ENCODE measurements at places on chromosomes 7 and 10.

DNA sequence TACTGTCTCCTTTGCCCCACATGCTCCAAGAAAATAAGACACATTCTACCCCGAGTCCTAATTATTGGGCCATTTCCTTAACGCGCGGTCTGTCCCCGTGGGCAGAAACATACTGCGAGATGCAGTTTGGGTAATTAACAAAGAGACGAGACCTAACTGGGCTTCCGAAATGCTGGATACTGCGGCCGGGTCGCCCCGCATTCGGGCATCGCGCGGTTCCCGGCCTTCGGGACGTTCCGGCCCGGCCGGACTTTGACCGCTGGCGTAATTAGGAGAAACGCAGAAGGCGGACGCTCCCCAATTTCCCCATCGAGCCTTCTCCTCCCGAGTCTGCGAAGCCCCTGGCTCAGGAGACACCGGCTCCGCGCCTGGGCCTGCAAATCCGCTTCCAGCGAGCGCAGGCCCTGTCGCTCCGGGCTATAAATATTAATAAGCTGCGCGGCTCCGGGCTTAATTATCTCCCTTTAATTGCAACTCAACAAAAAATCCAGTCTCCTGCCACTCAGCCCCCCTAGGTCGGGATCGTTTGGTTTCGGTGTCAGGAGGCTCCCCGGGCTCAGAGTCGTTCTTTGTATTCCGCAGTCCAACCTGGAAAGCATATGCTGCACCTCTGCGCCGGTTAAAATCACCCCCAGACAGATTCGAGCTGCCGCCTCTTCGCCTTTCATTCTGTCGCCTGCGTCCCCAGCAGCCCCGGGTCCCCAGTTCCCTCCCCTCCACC is 131.5 kb downstream of the SPAG6 start:
- DNase-seq, result no peak

GRCh38 chr10:55793024-55793423 is 568.0 kb downstream of the ZWINT start:
- no peak for DNase-seq

GRCh38 chr7:82506702-82507101 is 63.1 kb upstream of the CACNA2D1 start:
- DNase-seq, result no peak

GRCh38 chr7:128020159-128020558 is 11.1 kb downstream of the LRRC4 start:
- DNase-seq, result no peak

DNA sequence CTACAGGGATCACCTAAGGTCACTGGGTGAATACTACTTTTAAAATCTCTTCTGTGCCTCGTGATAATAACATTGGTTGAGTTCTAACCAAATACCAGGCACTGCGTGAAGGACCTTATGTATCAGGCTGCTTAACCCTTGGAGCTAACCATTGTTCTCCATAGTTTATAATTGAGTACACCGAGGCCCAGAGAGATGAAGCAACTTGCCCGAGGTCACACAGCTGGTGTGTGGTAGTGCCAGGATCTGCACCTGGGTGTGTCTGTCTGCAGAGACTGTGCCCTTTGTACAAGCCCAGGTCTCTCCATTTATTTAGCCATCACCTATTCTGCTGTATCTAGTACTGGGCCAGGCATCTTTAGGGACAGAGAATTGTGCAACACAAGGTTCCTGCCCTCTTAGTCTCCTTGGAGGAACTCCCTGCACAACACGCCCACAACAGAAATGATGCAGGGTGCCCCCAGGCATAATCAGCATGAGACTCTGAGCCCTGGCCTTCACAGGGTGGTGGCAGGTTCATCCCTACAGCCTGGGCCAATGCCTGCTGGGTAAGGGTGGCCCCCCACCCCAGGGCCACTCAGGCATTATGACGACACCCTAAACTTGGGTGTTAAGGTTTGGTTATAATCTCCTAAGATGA is 31.5 kb downstream of the UNC5B start:
- DNase-seq, result no peak

GRCh38 chr7:13860734-13861133 is 128.7 kb downstream of the ETV1 start:
- DNase-seq, result no peak

- DNase-seq, result no peak
Measured at GRCh38 chr10:77334501-77334900, 303.1 kb downstream of the KCNMA1 start.

GRCh38 chr7:100803398-100804161 is 23.7 kb downstream of the EPHB4 start:
- DNase-seq, result no peak

DNA sequence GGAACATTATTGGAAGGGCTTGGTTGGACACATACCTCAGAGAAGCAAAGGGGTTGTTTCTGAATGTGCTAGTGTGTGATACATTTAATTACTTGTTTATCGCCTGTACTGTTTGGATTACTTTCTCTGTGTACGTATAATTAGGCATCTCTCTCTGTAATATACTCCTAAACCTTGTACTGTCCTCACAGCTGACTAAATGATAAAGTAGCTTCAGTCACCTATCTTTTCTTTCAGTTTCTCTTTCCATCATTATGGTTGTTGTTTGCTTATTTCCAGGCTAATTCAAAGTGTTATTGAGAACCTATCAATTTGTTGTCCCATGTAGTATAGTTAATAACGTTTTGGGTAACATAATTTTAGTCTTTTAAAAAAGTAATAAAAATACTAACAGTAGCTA is 34.0 kb downstream of the MXI1 start:
- no peak for DNase-seq

- no peak for DNase-seq
Measured at GRCh38 chr7:117219485-117219884, 103.4 kb downstream of the WNT2 start.

GRCh38 chr10:23015021-23015707 is 80.2 kb upstream of the MSRB2 start:
- no peak for DNase-seq

DNA sequence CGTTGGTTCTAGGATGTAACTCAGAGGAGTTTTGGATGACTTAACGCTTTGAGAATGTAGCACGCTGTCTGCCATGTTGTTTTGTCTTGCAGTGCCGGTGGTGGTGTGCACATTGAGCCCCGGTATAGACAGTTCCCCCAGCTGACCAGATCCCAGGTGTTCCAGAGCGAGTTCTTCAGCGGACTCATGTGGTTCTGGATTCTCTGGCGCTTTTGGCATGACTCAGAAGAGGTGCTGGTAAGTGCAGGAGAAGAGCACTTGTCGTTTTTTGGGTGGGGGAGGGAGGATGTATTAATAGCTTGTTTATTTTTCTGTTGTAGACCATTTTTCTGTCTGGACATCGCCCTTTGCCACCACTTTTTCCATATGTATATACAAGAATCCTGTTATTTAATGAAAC is 6.3 kb downstream of the NDUFB2 start:
- no peak for DNase-seq

- DNase-seq, result no peak
Measured at GRCh38 chr10:101607124-101607523, 19.0 kb downstream of the DPCD start.

- DNase-seq, result no peak
Measured at GRCh38 chr10:26095781-26096180, 120.8 kb upstream of the GAD2 start.

DNA sequence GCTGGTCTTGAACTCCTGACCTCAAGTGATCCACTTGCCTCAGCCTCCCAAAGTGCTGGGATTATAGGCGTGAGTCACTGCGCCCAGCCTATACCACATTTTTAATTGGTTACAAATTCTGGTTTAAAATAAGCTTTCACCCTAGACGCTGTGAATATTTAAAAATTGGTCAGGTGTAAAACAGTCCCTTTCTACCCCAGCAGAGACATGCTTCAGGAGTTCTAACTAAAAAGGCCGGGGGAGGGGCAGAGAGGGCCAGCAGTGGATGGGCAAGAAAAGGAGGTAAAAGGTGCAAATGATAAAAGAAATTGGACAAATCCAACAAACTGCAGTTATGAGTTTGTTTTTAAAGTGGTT is 70.0 kb downstream of the WAPL start:
- no peak for DNase-seq

- no peak for DNase-seq
Measured at GRCh38 chr10:60605476-60605875, 172.8 kb upstream of the CDK1 start.

DNA sequence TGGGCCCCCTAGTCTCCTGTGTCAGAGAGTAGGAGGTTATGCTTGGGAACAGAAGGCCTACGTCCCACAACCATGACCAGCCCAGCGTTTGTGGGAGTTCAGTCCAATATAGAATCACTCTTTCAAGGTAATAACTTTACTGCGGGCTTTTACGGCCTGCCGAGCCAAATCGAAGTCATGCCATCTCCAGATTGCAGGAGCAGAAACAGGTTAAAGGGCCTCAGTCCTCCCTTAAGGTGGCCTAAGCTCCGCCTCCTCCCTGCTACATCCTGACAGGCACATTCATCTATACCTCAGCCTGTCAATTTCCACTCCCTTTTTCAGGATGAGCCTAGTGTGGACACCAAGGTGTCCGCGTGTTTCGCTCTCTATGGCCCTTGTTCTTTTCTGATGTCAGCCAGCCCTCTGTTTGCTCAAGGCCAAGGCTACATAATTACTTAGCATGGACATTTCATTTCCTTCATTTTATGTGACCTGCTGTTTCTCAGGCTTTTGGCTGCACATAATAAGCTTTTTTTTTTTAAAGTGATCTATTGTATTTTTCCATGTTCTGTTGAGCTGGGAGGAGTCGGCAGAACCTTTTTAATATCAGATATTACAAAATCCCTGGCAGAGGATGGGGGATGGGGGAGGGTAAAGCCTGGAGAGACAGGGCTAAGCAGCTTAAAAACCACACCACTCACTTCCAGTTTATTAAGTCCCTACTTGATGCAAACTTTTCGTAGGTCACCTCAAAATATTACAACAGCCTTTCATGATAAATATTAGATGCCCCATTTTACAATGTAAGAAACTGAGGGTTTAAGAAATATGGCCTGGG is 84.6 kb downstream of the CACNB2 start:
- no peak for DNase-seq

DNA sequence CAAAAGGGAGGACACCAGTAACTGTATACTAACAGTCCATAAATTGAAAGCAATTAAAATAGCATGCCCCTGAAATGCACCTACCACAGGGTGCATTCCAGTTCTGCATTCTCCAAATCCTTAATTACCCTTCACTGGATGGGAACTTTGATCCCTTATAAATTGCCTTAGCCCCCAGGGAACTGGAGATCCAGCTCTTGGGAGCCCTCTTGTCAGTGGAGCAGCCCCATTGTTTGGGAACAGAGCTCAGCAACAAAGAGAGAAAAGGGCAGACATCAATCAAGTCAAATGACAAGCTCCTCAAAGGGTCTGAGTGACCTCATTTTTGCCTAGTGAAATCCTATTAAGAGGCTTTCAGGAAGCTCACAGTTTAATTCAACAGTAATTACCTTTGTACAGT is 472.6 kb downstream of the XPNPEP1 start:
- DNase-seq, result no peak

GRCh38 chr7:55309040-55309991 is 55.8 kb upstream of the LANCL2 start:
- DNase-seq, result no peak

DNA sequence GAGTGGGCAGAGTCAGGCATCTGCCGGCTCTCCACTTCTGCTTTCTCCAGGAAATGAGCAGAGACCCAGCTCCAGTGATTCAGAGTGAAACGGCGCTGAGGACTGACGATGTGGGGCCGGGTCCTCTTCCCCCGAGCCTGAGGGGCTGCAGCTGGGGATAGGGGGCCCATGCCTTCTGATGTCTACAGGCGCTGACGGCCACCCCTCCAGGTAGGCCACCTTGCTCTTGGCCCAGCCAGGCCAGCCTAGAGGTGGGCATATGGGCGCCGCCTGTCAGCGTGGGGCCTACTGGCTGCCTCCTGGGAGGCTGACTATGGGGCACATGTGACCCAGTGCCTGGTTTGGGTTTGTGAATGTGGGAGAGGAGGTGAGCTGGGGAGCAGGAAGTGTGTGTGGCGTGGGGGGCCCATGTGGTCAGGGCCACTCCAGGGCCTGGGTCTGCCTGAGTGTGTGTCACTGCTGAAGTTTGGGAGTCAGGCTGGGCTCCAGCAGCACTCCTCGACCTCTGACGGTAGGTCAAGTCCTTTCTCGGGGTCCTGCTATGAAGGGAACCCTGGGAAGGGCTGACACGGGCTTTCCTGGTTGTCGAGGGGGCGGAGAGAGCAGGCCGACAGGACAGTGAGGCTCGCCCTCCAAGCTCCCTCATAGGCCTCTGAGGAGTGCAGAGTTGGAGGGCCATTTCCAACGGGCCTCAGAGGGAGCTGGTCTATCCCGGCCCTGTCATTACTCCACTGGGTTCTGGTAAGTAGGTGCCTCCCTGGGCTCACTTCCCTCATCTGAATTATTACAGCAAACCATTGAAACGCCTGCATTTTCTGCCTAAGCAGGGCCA is at the start of gene WDFY4:
WDFY4 (plus strand) TSS at position 82 of the 832 bp plus-strand sequence. CDS start 24,860 bp downstream, outside the sequence.
- DNase-seq, result no peak

GRCh38 chr7:12630513-12630819 is 57.0 kb upstream of the ARL4A start:
- no peak for DNase-seq

DNA sequence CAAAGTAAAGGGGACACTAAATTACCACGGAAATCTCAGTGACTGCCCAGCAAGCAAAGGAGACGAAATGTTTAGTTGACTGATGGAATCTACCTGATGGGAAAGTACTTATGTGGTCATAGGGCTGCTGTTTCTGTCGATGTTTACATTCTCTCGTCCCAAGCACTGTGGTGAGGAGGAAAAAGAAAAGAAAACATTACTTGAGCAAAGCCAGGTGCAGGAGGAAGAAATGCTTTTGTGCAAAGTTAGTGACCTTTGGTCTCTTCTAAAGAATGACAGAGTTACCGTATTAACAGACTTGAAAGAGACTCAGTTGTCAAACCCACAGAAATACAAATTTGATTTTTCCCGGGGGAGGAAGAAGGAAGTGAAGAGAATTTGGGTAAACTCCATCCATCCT is 43.3 kb upstream of the FMC1 start:
- no peak for DNase-seq

DNA sequence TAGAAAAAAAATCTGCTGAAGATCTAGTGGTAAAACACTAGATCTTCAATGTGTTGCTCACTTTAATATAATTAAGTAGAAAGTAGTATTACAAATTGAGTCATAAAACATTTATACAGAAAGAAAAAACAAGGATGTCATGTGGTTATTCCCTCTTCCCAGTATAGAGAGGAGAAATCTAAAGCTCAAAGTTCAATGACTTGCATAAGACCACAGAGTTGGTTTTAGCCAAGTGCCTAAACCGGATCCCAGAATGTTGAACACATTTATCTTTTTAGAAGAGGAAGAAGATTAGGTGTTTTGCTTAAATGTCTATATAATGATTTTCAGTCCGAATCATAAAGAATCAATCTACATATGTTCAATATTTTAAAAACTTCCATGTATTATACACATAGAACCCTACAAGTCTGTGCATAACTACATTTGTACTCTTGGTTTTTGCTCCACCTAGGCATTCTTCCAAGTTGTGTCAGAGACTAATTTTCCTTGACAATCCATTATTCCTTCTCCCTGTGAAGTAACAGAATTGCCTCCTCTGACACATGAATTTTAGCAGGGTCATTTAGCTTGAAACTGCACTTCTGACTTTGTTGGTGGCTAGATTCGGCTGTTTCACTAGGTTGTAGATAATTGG is 389.2 kb downstream of the MAGI2 start:
- no peak for DNase-seq

- no peak for DNase-seq
Measured at GRCh38 chr7:13279854-13280435, 592.5 kb downstream of the ARL4A start.

- no peak for DNase-seq
Measured at GRCh38 chr10:71015674-71016073, 127.3 kb upstream of the PCBD1 start.

Data from iPS DF 6.9 (cell line).